Activated T-cell treated with anti-CD3 and anti-CD28 coated beads for 1 hour (primary cell): ENCODE measurements at places on chromosomes 6 and 20.

GRCh38 chr6:13916230-13916944, 8.4 kb upstream of the RNF182 start:
- no peak for DNase-seq

- no peak for DNase-seq
These were observed 45.1 kb downstream of the OGFRL1 start for GRCh38 chr6:71333697-71334096.

GRCh38 chr6:17912521-17912920, 74.9 kb downstream of the KIF13A start:
- no peak for DNase-seq

DNA sequence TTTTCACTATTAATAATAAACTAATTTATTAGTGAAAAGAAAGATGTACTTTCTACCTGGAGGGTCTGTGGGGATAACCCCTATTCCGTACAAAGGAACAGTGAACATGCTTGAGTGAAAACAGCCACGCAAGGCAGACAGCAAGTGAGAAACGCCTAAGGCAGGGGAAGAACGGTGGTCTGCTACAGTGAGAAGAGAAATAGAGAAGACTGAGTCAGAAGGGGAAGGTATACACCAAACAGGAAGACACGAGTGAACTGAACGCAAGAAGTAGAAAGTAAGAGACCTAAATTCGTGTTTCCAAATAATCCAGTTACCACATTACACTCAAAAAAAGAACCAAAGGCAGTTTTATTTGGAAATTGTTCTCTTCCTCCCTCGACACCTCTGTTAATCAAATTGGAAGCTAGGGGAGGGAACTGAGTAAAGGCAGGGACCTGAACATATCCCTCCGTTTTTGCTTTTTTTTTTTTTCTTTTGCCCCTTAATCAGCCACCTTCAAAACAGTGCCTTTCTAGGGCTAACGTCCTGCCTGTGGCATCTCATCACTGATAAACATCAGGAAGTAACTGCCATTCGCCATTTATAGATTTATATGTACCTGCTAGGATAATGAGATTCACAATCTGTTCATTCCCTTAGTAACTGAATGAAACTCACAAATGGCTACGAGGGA, 48.9 kb downstream of the ATXN1 start:
- no peak for DNase-seq

DNA sequence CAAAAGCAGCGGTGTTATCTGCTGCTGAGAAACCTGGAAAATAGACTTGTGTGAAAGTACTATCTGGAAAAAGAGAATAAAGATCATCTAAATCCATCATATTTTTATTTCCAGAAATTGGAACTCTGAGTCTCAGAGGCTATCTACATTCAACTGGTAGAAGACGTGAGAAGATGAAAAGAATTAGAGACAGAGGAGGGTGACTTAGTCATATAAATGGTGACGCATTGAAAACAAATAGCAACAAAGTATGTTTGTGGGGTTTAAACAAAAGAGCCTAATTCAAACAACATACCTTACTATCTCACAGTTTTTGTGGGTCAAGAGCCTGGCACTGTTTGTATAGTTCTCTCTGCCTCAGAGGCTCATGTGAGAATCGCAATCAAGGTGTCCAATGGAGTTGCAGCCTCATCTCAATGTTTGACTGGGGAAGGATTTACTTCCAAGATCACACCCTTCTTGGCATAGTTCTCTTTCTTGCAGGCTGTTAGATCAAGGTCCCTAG, 757.1 kb upstream of the SLC35B3 start:
- no peak for DNase-seq
